CD14-positive monocyte (primary cell): ENCODE measurements at places on chromosomes 11 and 22.

- H3K36me3 ChIP-seq, result peaks cover 25% of the 10 kb centered on the region
- H3K4me3 ChIP-seq, result no peak overlapping the region
- no peaks in the 10 kb centered on the region for H3K27me3 ChIP-seq
- no peak overlapping the region for H3K27ac ChIP-seq
Observed at GRCh38 chr11:20459865-20460264, 72.3 kb downstream of the PRMT3 start.

DNA sequence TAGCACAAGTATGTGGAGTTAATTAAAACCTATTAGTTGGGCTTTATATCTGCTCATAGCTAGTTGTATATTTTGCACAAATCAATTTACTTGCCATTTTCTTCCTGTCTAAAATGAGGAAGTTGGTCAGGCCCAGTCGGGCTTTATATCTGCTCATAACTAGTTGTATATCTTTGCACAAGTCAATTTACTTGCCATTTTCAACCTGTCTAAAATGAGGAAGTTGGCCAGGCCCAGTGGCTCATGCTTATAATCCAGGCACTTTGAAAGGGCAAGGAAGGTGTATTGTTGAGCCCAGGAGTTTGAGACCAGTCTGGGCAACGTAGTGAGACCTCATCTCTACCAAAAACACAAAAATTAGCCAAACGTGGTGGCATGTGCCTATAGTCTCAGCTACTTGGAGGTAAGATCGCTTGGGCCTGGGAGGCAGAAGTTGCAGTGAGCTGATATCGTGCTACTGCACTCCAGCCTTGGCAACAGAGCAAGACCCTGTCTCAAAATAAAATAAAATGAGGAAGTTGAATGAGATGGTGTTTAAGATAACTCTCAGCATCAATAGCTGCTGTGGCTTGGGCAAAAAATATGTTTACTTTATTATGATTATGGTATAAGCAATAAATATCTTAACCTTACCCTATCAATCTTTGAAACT is 1558.6 kb upstream of the RAG2 start:
- DNase-seq, result no peak
- no peak overlapping the region for H3K27ac ChIP-seq
- H3K4me3 ChIP-seq, result no peak overlapping the region

DNA sequence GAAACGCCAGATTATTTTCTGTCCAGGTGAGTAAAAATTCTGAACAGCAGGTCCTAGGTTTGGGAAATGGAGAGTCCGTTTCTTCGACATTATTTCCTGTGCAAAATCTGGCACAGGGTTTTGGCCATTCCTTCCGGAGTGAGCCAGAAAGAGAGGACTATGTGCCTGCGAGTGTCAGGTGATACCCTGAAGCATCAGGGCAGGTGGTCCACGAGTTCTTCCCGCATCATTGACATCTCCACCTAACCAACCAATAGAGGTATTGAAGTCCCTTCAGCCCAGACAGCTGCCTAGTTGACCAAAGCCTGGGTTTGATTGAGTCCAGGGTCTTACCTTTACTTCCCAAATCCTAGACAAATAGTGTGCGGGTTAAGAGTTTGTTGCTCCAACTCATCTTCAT is 808 bp downstream of the SNAP29 start:
- no peaks in the 10 kb centered on the region for H3K27me3 ChIP-seq
- peaks cover 70% of the 10 kb centered on the region for H3K4me1 ChIP-seq
- no peak for DNase-seq
- H3K4me3 ChIP-seq, result peak overlapping the region; percentile 59
- H3K27ac ChIP-seq, result peak overlapping the region; percentile 91

GRCh38 chr11:91396236-91397133 is 828.1 kb upstream of the FAT3 start:
- H3K36me3 ChIP-seq, result no peaks in the 10 kb centered on the region
- H3K4me1 ChIP-seq, result no peaks in the 10 kb centered on the region
- H3K4me3 ChIP-seq, result no peak overlapping the region
- H3K27me3 ChIP-seq, result no peaks in the 10 kb centered on the region
- DNase-seq, result no peak
- no peak overlapping the region for H3K27ac ChIP-seq

DNA sequence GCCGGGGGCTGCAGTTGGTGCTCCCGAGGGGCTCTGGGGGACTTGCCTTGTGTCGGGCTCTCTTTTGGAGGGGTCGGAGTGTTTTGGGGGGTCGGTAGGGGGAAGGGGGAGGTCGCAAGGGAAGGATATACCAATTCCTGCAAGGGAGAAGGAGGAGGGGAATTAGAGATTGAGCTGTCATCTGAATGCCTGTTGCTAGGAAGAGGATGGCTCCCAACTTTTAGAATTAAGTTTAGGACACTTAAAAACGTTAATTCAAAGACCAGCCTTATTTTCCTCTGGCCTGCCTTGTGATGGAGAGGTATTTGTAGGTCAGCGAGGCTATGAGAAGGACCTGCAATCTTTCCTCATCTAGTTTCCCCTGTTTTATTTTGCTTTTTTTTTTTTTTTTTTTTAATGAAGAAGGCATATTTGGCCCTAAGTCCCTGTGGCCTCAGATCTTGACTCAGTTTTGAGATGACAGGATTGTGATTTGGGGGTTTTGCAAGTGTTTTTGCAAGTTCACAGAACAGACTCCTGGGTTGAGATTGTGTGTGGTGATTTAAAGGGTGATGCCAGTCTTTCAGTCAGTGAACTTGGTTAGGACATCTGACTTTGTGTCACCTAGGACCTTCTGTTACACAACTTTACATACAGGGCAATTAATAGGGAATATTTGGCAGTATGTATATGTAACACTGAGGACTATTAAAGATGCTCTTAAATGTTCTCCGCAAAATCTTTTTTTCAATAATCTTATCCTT is 672 bp downstream of the TMEM135 start:
- peak overlapping the region; percentile 85 for H3K27ac ChIP-seq
- H3K4me3 ChIP-seq, result peak overlapping the region; percentile 100
- no peaks in the 10 kb centered on the region for H3K27me3 ChIP-seq
- DNase-seq, result no peak
- peaks cover 2% of the 10 kb centered on the region for H3K36me3 ChIP-seq

- H3K27me3 ChIP-seq, result no peaks in the 10 kb centered on the region
- H3K4me3 ChIP-seq, result no peak overlapping the region
- DNase-seq, result peak; percentile 84
- H3K36me3 ChIP-seq, result peaks cover 13% of the 10 kb centered on the region
Observed at GRCh38 chr11:1307163-1307870, 2.1 kb downstream of the TOLLIP start.

GRCh38 chr11:34833602-34834001 is 82.6 kb downstream of the APIP start:
- H3K27ac ChIP-seq, result no peak overlapping the region
- no peak for DNase-seq
- H3K4me1 ChIP-seq, result no peaks in the 10 kb centered on the region
- no peaks in the 10 kb centered on the region for H3K36me3 ChIP-seq
